Pericardium fibroblast (primary cell): ENCODE measurements at places on chromosomes 5 and 9. TPM values are rescaled to one million over a fixed set of nuclear protein-coding genes. Genes with fewer than 3 reads are reported as not detected.

RGS7BP gene
- total RNA-seq: 0.17 and 0.35 TPM in 2 replicates

CTSV gene
- 0.82 TPM in 1 of 2 replicates, not detected in the other for total RNA-seq

PCDHB15 gene
- under 0.01 and 0.12 TPM in 2 replicates for total RNA-seq

FCN1 gene
- not detected in 2 replicates for total RNA-seq

GABRG2 gene
- total RNA-seq: not detected in 2 replicates

HAPLN1 gene
- total RNA-seq: 0.17 and 7.4 TPM in 2 replicates

IL5 gene
- not detected in 2 replicates for total RNA-seq

TAF11L9 gene
- not detected in 2 replicates for total RNA-seq

TMED9 gene
- 123 and 174 TPM in 2 replicates for total RNA-seq

CDX1 gene
- 0.12 and 0.60 TPM in 2 replicates for total RNA-seq

MVB12B gene
- 2.8 TPM in 2 replicates for total RNA-seq

MEF2C gene
- 2.9 and 4.1 TPM in 2 replicates for total RNA-seq

ROR2 gene
- 49.7 TPM in 2 replicates for total RNA-seq

UBE2R2 gene
- 19.5 and 24.6 TPM in 2 replicates for total RNA-seq

FREM1 gene
- total RNA-seq: 0.17 and 1.8 TPM in 2 replicates

GPR151 gene
- total RNA-seq: not detected in 2 replicates

ANKRD34B gene
- total RNA-seq: not detected in 2 replicates

ACOT12 gene
- not detected in 2 replicates for total RNA-seq

ZFP37 gene
- total RNA-seq: 0.58 and 1.5 TPM in 2 replicates

NDST1 gene
- total RNA-seq: 86.9 and 110 TPM in 2 replicates

SHLD3 gene
- total RNA-seq: 0.34 and 2.6 TPM in 2 replicates

HRCT1 gene
- total RNA-seq: 1.4 and 3.3 TPM in 2 replicates

PDE6A gene
- total RNA-seq: under 0.01 TPM in 1 of 2 replicates, not detected in the other

ADRB2 gene
- 0.23 TPM in 1 of 2 replicates, not detected in the other for total RNA-seq

LCN12 gene
- total RNA-seq: not detected in 2 replicates

SLIT3 gene
- total RNA-seq: 60.6 and 146 TPM in 2 replicates

ARSI gene
- total RNA-seq: 3.3 and 7.2 TPM in 2 replicates

PCDHB14 gene
- 0.70 TPM in 1 of 2 replicates, not detected in the other for total RNA-seq

LCN1 gene
- 0.58 TPM in 1 of 2 replicates, not detected in the other for total RNA-seq

INIP gene
- total RNA-seq: 11.4 and 11.7 TPM in 2 replicates

C9 gene
- not detected in 2 replicates for total RNA-seq

PDE8B gene
- total RNA-seq: 0.09 and 0.47 TPM in 2 replicates

GLRA1 gene
- not detected in 2 replicates for total RNA-seq

PTBP3 gene
- 33.6 and 38.3 TPM in 2 replicates for total RNA-seq

PPP1R2B gene
- total RNA-seq: not detected in 2 replicates

KCNT1 gene
- total RNA-seq: not detected in 2 replicates

C9orf153 gene
- total RNA-seq: not detected in 2 replicates

F2RL2 gene
- total RNA-seq: 2.6 and 12.0 TPM in 2 replicates

DCAF10 gene
- total RNA-seq: 9.6 and 12.1 TPM in 2 replicates

IFNA4 gene
- total RNA-seq: not detected in 2 replicates

OTP gene
- not detected in 2 replicates for total RNA-seq

AFAP1L1 gene
- 17.1 and 23.3 TPM in 2 replicates for total RNA-seq

SLC36A2 gene
- not detected in 2 replicates for total RNA-seq

PCDHGB1 gene
- 0.82 and 0.94 TPM in 2 replicates for total RNA-seq

LCP2 gene
- not detected in 2 replicates for total RNA-seq

TMC1 gene
- 1.2 TPM in 1 of 2 replicates, not detected in the other for total RNA-seq

G3BP1 gene
- 67.2 and 90.6 TPM in 2 replicates for total RNA-seq

SPAG8 gene
- total RNA-seq: 0.09 and 0.82 TPM in 2 replicates

SPATA31C1 gene
- not detected in 2 replicates for total RNA-seq

KIAA0825 gene
- total RNA-seq: 1.3 and 3.6 TPM in 2 replicates

PCDHGA6 gene
- 3.7 and 4.3 TPM in 2 replicates for total RNA-seq

ABLIM3 gene
- 19.2 and 28.5 TPM in 2 replicates for total RNA-seq

PCDHB2 gene
- total RNA-seq: 0.09 and 0.93 TPM in 2 replicates

HAND1 gene
- not detected in 2 replicates for total RNA-seq

STRBP gene
- total RNA-seq: 2.0 and 2.6 TPM in 2 replicates

NEUROG1 gene
- total RNA-seq: not detected in 2 replicates

ADAMTS6 gene
- total RNA-seq: 4.0 and 12.7 TPM in 2 replicates
